ENCODE measurements at places on chromosomes 7 and 10. TPM values are rescaled to one million over a fixed set of nuclear protein-coding genes. Genes with fewer than 3 reads are reported as not detected.

Gene ZNF425
- total RNA-seq, result 1.2 TPM

DNA sequence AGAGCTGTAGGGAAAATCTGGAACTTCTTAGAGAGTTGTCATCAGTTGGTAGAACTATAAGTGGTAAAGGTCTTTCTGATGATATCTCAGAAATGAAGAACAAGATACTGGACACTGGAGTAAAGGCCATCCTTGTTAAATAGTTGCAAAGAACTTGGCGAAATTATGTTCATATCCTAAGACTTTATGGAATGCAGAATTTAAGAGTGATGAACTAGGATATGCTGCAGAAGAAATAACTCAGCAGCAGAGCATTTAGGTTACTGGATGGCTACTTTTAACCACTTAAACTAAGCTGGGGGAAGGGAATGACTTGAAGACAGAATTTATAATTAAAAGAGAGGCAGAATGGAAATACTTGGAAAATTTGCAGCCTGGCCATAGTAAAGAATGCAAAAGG lies 23.7 kb downstream of the PTEN start:
- no peak for DNase-seq

DNA sequence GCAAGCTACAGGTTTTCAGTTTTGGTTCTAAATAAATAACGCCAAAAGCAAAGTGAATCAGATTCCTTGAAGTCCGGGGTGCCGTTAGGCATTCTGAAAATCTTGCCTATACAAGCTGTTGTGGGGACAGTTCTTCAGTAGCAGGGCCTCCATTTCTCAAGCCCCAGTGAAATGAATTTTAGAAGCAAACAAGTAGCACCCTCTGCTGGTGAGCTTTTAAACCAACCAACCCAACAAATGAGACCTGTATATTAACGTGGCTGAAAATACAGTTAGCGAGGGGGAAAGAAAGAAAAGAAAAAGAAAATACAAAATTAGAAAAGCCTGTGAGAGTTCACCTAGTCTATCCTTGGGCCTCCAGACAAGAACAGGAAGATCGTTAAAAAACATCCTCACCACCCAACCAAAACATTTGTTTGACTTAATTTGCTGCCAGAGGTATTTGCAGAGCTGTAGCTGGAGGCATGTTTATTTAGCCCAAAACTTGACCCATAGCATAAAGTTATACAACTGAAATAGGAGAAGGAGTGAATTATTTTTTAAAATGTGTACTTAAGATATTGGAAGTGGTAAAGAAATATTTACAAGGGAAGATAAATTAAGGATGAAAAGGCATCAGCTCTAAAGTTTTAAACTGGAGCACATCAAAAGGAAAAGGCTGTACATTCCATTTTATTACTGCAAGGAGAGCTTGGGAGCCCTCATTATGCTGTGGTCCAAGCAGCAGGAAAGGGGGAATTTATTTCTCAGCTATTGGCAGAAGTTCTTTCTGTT lies 98.9 kb downstream of the DYNC1I1 start:
- DNase-seq, result no peak

DNA sequence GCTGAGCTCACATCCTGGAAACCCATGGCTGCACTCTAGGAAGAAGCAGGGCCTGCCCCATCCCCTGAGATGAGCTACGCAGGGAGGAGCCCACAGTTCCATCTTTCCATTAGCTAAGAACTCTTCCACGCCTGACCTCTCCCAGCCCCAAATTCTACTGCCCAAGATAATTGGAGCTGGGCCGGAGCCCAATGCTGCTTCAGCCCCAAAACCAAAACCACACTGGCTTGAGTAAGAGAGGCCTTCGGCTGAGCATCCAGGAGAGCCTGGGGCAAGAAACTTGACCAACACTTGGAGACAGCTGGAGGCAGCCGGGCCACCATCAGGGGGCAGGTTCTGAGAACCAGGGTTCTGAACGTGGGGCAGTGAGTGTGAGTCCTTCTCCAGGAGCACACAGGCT lies 116.1 kb upstream of the ZMIZ1 start:
- no peak for DNase-seq

DNA sequence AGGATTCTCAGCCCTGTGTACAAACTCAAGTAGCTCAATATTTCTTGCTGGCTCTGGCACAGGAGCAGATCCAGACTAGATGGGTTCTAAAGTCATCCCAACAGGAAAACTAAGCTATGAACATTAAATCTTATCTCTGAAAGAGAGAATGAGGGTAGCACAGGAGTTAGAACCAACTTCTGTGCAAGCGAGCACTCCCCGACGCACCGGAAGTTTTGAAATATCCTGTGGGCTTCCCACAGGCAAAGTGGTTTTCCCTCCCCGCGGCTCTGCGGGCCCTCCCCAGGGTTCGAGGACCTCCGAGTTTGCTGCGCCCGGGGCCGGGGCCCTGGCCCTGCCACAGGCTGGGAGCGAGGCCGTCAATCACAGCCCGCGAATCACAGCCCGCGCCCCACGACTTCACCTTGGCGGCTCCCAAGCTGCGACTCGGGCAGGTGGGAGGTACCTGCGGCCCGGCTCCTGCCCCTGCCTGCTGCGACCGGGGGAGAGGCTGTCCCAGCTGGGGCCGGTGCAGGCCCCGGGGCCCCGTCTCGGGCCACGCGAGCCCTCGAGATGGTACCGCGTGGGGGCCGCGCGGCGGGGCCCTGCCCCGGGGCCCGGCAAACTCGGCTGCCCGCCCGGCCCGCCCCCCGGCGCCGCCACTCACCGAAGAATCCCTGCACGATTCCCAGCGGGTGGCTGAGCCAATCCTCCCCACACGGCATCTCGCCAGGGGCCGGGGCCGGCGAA lies 598 bp downstream of the MCMBP start:
- peak; percentile 46 for DNase-seq

Gene CD36
- not detected for total RNA-seq

Gene SUN3
- not detected for total RNA-seq

GRCh38 chr10:87816163-87816897 lies 1.7 kb downstream of the ATAD1 start:
- no peak for DNase-seq

DNA sequence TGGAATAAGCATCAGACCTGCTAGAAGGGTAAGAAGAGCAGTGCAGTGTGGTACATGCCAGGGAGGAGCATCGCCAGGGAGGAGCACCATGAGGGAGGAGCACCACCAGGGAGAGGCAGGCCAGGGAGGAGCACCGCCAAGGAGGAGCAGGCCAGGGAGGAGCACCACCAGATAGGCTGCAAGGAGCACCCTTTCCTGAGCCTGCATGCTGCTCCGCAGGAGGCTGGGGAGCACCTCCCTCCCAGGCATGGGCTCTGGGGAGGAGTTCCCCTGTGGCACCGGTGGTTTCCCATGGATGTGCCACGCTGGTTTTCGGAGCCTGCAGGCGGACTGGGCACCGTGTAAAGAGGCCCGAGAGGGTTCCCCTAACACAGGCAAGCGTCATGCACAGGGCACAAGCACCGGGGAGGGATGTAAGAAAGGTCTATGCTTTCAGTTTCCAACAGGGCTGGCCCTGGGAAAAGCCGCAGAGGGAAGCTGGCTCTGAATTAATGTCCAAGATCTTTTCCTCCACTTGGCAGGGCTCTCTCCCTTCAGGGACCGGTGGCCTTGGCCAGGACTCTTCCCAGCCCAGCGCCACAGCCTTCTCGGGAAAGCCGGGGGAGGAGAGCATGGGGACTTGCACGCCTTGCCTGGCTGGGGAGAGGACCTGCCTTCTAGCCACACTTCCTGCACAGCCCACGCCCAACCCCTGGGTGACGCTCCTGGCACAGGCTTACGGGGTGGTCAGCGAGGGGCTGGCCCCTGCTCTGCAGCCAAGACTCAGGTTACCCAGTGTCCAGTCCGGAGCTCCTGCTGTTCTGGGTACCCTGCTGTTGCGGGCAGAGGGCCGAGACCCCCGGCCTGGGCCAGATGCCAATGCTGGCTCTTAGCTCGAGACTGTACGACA lies 11.5 kb upstream of the GPER1 start:
- no peak for DNase-seq

Gene NANOS1
- 1.0 TPM for total RNA-seq

- DNase-seq, result no peak
These were observed 238.4 kb downstream of the ARHGAP21 start for GRCh38 chr10:24485304-24485703.

GRCh38 chr7:121803039-121803438 lies 69.9 kb upstream of the PTPRZ1 start:
- no peak for DNase-seq

Gene CUZD1
- total RNA-seq, result 3.0 TPM

- DNase-seq, result no peak
These were observed 27.1 kb downstream of the OR9A2 start for GRCh38 chr7:142999793-143000192.

Gene ZWINT
- total RNA-seq, result 101 TPM

- no peak for DNase-seq
These were observed 1.6 kb downstream of the TMEM273 start for GRCh38 chr10:49186613-49187012.

GRCh38 chr10:53223851-53224250 lies 451.3 kb upstream of the MBL2 start:
- DNase-seq, result no peak

Gene IL6
- total RNA-seq, result 0.54 TPM

Gene H2BK1
- not detected for total RNA-seq

DNA sequence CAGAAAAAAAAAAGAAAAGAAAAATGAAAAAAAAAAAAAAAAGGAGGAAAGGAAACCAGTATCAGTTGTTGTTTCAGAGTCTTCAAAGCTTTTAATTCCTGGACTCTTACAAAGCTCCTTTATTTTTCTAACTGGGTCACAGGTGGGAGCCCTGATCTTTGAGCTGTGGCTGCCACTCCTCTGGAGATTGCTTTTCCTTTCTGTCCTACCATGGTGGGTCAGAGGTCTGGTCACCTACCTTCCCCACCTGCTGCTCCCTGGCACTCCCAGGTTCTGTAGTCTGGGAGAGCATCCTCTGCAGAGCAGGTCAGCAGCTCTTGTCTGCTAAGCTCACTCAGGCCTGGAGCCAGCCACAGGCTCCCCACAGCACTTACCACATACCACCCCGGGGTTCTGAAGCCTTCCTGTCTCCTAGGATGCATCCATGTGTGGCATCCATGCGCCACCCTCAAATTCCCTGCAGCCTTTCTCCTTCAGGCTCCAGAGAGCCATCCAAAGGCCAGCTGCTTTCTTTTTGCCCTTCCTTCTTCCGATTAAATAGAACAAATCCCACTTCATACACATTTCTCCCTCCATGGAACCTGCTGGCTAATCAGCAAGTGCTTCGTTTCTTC lies 73.2 kb upstream of the TPK1 start:
- no peak for DNase-seq

Gene CHAT
- total RNA-seq, result 0.54 TPM
